ENCODE measurements at places on chromosomes 7 and 10.
A peak's percentile ranks its signal among the peaks of the same experiment; 100 is the strongest.

DNA sequence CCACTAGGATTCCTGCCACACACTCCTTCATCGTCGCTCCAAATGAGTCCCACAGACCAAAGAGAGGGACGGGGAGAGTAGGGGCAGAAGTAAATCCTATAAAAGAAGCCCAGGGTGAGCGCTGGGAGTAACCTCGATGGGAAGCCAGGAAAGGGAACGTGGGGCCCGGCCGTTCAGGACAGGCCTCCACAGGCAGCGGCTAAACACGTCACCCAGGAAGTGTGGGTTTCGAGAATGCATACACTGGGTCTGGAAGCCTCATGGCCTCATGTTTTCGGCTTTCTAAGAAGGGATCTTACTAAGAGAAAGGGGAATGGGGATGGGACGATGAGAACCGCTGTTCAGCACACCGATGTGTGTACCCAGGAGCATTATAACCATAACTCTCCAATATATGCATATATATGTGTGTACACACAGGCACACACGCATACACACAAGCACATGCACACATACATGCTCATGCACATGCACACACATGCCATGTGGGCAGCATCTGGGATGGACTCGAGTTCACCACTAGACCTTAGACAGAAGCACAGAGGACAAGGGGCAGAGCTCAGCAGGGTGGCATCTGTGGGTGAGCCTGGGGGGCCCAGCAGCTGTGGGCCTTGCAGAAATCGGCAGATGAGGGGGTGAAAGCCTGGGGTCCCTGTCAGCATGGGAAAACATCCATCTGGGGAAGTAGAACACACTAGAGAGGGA is 14.8 kb upstream of the CNPY1 start:
- no peak for DNase-seq

DNA sequence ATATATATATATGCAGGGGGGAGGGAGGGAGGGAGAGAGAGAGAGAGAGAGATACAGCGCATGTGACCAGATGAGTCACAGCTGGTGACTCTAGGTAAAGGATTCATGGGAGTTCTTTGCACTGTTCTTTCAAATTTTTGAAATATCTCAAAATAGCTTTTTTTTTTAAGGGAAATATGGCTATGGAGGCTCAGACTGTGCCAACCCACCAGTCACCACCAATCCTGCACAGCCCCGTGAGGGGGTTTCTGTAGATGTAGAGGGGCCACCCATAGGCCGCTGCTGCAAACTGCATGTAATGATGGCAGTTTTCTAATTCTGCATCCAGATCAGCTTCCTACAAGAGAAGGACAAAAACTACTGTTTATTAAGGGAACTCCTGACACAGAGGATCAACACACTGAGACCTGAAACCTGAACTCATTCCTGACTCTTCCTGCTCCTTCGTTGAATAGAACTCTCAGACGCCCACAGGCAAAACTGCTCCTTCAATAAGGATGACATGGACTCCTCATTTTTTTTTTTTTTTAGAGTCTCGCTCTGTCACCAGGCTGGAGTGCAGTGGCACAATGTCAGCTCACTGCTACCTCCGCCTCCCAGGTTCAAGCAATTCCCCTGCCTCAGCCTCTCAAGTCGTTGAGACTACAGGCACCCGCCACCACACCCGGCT is 17.3 kb downstream of the DAGLB start:
- DNase-seq = peak; percentile 10

DNA sequence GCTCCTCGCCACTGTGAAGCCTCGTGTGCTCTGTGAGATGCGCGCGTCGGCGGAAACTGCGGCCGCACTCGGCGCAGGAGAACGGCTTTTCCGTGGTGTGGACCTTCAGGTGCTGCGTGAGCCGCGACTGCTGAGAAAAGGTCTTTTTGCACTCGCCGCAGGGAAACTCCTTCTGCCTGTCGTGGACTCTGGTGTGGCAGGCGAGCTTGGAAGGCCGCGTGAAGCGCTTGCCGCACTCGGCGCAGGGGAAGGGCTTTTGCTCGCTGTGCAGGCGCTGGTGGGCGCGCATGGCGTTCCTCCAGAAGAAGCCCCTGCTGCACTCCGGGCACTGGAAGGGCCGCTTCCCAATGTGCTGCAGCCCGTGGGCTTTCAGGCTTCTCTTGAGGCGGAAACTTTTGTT is 13.7 kb upstream of the ZNF786 start:
- DNase-seq = no peak

- no peak for DNase-seq
Observed at GRCh38 chr7:42461537-42461936, 224.5 kb upstream of the GLI3 start.

GRCh38 chr7:149860821-149861727 is 12.7 kb upstream of the ATP6V0E2 start:
- no peak for DNase-seq

GRCh38 chr10:117896517-117896916 is 150.2 kb downstream of the RAB11FIP2 start:
- no peak for DNase-seq

GRCh38 chr10:100109670-100110069 is 28.0 kb upstream of the CPN1 start:
- no peak for DNase-seq

GRCh38 chr7:40749877-40750276 is 615.1 kb downstream of the SUGCT start:
- no peak for DNase-seq

GRCh38 chr7:19009936-19010280 is 107.5 kb downstream of the TWIST1 start:
- no peak for DNase-seq

DNA sequence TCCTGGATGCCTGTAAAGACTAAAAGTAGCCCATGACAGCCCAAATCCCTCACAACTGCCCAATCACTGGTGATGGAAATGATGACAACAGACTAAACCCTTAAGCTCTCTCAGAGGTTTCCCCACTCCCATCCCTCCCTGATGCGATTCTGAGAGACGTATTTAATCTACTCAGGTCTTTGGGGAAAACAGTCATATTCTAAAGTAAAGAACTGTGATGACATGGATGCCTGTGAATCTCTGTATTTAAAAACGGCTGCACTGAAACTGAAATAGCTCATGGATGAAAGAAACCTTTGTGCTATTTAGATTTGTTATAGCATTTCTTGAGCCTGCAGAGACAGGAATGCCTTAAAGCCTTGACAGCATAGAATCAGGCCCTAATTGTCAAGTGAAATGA is 28.5 kb downstream of the VPS41 start:
- DNase-seq = no peak

- DNase-seq = no peak
Observed at GRCh38 chr10:45581216-45581549, 91.4 kb downstream of the ZFAND4 start.

GRCh38 chr10:101941871-101942270 is 98.3 kb upstream of the KCNIP2 start:
- DNase-seq = no peak

DNA sequence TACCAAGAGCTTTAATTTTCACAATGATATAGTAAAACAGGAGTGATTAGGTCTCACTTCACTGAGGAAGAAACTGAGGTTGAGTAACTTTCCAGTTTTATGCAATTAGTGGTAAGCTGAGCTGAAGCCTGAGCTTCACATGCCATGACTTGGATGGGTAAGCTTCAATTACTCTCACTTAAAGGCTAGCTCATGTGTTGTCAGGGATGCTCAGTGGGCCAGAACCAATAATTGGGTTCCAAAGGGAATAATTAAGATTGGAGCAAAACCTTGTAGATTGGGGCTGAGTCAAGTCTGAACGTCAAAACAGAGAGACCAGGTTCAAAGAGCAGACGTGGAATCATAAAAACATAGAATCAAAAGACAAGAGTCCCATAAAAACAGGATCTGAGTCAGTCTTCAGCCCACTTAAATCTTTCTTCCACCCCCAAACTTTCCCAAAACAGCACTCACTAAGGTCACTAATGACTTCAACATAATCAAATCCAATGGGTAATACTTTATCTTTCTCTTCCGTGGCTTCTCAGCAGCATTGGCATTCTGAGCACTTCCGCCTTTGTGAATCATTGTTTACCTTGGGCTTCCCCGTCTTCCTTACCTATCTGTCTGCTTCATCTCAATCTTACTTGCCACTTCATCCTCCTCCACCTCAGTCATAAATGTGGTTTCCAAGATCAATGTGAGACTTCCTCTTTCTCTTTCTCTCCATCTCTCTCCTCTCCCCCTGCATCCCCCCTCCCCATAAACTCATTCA is 23.0 kb upstream of the EGFR start:
- DNase-seq = peak; percentile 46

GRCh38 chr7:93258661-93259060 is 26.5 kb downstream of the VPS50 start:
- DNase-seq = no peak

DNA sequence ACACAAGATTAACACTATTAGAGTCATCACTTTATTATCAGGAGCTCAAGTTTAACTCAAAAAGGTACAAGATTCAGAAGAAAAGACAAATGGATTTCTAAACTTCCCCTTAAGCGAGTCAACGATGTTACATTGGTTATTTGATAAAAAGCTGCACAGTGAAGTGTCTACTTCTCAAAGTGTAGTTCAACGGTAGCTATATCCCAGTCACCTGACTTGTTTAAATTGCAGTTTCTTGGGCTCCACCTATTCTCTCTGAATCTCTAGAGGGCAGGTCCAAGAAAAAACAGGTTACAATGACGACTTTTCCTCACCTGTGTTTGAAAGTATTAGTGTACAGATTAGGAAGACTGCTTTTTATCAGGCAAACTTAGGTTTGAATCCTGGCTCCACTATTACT is 16.6 kb downstream of the MINDY3 start:
- no peak for DNase-seq

- DNase-seq = no peak
Observed at GRCh38 chr7:158502068-158502750, 85.4 kb downstream of the PTPRN2 start.

DNA sequence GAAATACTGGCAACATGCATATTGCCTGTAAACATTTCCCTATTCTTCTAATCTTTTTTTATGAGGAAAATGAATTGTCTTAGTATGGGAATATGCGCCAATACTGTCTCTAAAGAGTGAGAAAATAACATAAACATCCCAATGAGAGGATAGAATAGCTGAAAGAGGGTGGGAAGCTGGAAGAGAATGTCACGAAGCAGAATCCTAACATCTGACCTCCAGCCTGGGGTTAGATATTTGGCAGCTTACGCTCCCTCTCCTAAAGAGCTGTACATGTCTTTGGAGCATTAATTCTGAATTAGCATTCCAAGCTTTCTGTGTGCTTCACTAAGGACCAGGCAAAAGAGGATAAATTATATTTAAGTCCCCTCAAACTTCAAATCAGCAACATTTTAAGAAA is 31.6 kb upstream of the SLC16A12 start:
- no peak for DNase-seq

GRCh38 chr7:70237256-70237655 is 639.0 kb downstream of the AUTS2 start:
- no peak for DNase-seq

GRCh38 chr10:8844141-8844540 is 789.7 kb downstream of the GATA3 start:
- DNase-seq = no peak

DNA sequence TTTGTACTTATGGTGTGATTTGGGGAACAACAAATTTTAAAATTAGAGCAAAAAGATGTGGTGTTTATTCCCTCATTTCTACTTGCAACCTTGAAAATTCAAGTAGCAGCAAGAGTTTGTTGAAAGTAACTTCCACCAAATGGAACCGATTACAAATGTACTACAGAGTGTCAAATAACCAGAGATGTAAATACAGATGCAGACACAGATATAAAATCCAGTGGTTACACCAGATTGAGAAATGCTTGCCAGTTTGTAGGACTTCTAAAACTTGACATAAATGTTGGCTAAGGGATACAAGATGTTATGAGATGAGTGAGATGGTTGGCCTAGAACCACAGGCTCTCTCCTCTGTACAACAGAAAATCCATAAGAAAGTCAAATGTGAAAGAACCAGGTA is 162.1 kb downstream of the DIP2C start:
- no peak for DNase-seq

DNA sequence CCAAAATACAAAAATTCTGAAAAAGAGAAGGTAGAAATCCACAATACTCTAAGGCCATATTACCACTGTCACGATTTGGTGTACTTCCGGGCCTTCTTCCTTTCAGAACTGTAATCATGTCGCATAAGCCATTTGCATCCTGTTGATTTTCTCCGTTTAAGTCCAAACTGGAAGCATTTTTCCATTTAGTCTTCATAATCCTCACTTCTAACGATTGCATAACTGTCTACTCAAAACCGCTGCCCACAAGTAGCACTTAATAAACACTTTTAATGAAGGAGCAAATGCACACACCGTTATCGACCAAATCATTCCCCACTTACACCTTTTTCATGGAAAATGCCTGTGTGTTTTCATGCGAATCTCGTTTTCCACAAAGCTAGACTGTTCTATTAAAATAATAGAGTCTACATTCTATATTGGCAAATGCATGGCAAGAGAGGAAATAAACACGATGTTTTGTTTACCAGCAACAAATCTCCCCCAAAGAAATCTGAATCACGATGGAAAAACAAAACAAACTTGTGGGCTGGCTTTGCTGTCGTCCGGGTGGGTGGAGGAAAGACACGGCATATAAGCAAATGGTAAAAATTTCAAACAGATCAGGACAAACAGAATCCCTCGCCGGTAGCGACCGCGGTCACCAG is 1.0 kb downstream of the ATE1 start:
- peak; percentile 14 for DNase-seq

- DNase-seq = no peak
Observed at GRCh38 chr7:22578007-22578733, 78.2 kb upstream of the STEAP1B start.

DNA sequence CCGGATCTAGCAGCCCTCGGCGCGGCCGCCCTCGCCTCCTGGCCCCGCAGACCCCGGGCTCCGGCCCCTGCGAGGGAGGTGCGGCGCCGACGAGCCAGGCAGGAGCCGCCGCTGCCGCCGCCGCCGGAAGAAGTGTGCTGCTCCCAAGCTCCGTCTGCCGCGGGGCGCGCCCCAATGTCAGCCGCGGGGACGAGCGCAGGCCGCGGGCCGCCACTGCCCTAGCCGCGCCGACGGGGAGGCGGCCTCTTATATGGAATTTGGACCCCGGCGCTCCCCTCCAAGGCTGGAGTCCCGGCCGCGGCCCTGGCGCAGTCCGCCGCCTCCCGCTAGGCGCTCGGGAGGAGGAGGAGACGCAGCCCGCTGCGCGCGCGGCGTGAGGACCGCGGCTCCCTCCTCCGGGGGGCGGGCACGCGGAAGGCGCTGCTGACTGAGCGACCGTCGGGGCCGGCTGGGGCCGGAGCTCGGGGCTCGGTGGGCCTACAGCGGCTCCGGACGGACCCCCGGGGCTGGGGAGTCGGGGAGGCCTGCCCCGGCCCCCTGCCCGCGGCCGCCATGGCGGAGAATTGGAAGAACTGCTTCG is at the start of gene TRIM8:
Gene TRIM8 (plus strand): TSS at position 414 of the 580 bp plus-strand sequence. CDS start 139 bp downstream, at position 553.
- DNase-seq = peak; percentile 74

DNA sequence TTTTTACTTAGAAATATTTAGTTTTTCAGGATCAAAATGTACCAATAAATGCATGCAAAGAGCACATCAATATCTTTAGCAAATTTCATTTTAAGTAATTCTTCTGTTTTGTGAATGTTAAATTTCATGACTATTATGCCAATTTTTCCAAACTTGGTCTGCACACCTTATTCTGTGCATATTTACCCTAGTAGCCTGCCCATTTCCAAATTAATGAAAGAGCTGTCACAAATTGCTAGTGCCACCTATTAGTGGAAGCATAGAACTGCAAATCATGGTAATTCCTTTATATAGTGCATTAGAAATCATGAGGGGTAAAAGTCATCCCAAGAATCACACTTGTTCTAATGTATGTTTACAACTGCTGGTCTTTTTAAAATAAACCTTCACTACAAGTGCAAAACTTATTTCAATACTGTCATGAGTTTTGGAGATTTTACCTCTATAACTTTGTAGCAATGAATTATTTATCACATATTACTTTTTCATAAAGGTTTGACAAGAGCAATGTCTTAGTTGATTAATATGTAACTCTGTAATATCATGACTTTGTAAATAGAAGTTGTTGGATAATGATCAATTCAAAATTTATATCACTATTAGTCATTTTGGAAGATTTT is 5.7 kb downstream of the SEMA3A start:
- no peak for DNase-seq
